ENCODE measurements at places on chromosomes 3 and 15. TPM values are rescaled to one million over a fixed set of nuclear protein-coding genes. Genes with fewer than 3 reads are reported as not detected.

The PXYLP1 gene
- polyA plus RNA-seq, result 5.4 TPM

The COLQ gene
- 1.2 TPM for polyA plus RNA-seq

The GOLGA6A gene
- polyA plus RNA-seq, result not detected

The CFAP100 gene
- polyA plus RNA-seq, result 0.60 TPM

The POMGNT2 gene
- 16.0 TPM for polyA plus RNA-seq

GRCh38 chr3:152638707-152639450 lies 196.1 kb upstream of the P2RY1 start:
- peak; percentile 53 for DNase-seq

GRCh38 chr3:173622166-173622565 lies 224.6 kb downstream of the NLGN1 start:
- DNase-seq, result no peak

DNA sequence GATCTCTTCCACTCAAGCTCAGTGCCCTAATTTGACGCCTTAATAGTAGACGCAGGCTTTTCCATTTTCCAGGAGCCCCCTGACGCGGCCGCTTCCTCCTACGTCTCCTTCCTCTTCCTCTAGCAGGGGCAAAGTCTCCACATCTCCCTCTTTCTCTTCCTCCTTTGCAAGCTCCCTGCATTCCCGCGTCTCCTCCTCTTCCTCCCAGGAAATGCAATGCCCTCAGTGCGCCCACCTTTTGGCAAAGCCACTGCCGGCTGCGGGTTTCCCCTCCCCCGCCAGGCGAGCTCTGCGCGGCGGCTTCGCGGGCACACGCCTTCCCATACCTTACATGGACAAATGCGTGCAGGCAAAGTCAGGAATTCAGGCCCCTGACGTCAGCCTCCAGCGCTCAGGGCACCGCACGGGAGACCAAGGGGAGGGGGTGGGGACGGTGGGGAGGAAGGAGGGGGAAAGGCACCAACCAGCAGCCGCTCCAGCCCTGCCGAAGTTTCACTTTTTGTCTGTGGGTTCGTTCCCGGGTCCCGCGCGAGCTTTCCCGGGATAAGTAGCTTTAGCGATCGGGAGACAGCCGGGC lies 432 bp upstream of the LPP start:
- peak; percentile 94 for DNase-seq

GRCh38 chr3:158570999-158571702 lies at the start of gene MLF1:
MLF1 (plus strand) TSS chr3:158571194; CDS start chr3:158571301, 107 bp downstream.
- DNase-seq, result peak; percentile 98

- DNase-seq, result no peak
Measured at GRCh38 chr3:166304584-166304983, 467.4 kb upstream of the BCHE start.
